Skeletal muscle cell (primary cell): ENCODE measurements at places on chromosomes 5 and 9.
A peak's percentile ranks its signal among the peaks of the same experiment; 100 is the strongest.

DNA sequence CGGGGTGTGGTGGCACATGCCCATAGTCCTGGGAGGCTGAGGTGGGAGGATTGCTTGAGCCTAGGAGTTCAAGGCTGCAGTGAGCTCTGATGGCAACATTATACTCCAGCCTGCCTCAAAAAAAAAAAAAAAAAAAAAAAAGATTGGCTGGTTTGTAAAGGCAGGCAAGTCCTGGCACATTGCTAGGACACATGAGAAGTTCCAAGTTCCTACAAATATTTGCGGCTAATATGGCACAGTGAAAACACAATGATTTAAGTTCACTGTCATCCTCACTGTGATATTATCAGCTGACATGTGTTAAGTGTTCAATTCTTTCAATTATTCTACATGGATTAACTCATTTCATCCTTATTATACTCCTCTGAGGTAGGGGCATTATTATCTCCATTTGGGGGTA is 20.1 kb downstream of the TMEM268 start:
- DNase-seq, result no peak

- no peak for DNase-seq
These were observed 269.9 kb downstream of the MEF2C start for GRCh38 chr5:88613051-88613450.

- no peak for DNase-seq
These were observed 86.2 kb downstream of the DOCK2 start for GRCh38 chr5:169723103-169723831.

DNA sequence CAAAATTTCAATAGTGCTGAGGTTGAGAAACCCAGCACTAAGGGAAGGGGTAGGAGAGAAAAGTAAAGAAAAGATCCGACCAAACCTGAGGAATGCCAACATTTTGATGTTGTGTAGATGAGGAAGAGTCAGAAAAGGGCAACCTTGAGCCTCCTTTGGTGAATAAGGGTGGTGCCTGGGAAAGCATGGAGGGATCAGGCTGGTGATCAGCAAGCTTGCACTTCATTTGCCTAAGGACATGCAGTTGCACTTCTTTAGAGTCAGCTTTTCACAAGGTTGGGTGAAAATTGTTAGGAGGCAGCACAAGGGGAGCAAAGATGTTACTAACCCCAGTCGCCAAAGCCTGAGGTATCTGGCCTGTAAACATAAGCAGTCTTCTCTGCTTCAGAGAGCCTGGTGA is 20.4 kb downstream of the ATP6V0E1 start:
- no peak for DNase-seq

GRCh38 chr5:2699686-2700085 is 51.8 kb downstream of the IRX2 start:
- no peak for DNase-seq

GRCh38 chr5:129094087-129094923 is at the start of gene ISOC1:
Gene ISOC1 (plus strand): TSS chr5:129094749. CDS start chr5:129094767, 18 bp downstream.
- peak; percentile 75 for DNase-seq

DNA sequence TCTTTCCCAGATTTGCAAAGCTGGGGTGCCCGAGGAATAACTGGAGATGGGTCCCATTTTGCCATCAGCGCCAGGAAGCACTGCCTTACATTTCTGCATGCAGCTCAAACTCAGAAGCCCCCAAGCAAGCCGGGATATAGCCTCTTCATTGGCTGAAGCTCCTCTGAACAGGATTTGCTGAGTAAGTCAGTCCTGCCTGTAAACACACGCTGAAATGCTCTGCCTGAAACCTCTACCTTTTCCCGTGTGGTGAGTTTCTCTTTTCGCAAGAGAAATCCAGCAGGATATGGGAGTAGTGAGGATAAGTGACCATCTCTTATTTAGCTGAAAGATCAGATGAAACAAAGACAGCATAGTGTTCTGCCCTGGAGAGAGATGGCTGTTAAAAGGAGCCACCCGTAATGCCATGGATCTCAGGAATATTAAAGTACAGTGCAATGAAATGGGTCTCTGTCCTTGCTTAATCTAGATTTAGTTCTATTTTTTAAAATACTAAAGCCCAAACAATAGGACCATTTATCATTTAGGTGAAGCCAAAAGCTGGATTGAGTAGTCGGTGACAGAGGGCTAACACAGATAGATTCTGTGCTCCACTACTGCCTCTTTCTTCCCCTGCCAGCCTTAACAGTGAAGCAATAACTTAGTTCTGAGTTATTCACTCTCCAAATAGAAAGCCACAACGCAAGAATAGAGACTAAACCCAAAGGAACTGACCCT is 177.5 kb upstream of the PPP2R2B start:
- DNase-seq, result no peak

DNA sequence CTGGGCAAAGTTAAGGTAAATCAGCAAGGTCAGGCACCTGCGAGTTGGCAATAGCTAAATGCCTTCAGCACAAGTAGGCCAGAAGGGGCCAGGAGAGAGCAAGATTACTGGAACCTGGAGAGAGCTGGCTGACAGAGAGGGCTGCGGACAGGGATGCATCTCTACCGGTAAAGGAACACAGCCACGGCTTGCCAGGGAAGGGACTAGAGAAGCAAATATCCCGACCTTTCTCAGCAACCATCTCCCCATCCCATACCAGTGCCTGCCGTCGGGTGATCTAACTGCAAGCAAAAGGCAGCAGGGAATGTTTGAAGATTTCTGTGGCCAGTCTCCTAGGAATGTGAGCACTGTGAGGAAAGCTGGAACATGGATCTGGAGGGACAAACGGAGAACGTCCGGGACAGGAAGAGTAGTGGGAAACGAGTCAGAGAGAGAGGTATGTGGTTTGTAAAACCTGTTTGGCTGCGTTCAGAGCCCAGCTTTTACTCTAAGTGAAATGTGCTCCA is 15.9 kb upstream of the ABLIM3 start:
- DNase-seq, result no peak

GRCh38 chr9:14298601-14299022 is 15.3 kb downstream of the NFIB start:
- no peak for DNase-seq

DNA sequence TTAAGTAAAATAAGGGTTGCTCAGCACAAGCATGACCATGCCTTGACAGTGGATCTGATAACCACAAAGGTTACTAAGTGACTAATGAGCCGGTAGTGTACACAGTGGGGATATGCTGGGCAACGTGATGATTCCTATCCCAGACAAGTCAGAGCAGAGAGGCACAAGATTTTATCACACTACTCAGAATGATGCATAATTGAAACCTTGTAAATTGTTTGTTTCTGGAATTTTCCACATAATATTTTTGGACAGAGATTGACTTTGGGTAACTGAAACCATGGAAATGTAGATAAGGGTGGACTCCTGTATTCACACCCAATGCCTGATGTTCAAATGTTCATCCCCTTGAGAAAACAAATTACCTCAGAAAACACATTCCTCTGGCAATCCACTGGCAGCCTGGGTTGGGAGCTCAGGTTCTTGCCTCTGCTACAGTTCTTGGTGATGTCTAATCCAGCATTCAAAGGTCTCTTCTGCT is 16.2 kb upstream of the ERAP1 start:
- DNase-seq, result peak; percentile 39

- DNase-seq, result no peak
These were observed 239.7 kb downstream of the MEF2C start for GRCh38 chr5:88643315-88643714.

GRCh38 chr5:94362857-94363256 is 255.5 kb downstream of the KIAA0825 start:
- DNase-seq, result no peak

- no peak for DNase-seq
These were observed 45.0 kb upstream of the DMRTA1 start for GRCh38 chr9:22401671-22402070.
